Naive thymus-derived CD8-positive, alpha-beta T cell (primary cell): ENCODE measurements at places on chromosomes 5 and 9. TPM values are rescaled to one million over a fixed set of nuclear protein-coding genes. Genes with fewer than 3 reads are reported as not detected.

Gene TAF11L5
- total RNA-seq: not detected

Gene PDZD2
- 1.2 TPM for total RNA-seq

Gene C9orf50
- total RNA-seq: not detected

Gene TLE4
- total RNA-seq: 101 TPM

Gene CCL28
- 25.7 TPM for total RNA-seq

Gene SCGB3A1
- 40.1 TPM for total RNA-seq

Gene SPINK7
- not detected for total RNA-seq

Gene PSAT1
- total RNA-seq: 29.3 TPM

Gene CFAP157
- 0.99 TPM for total RNA-seq

Gene PNPLA7
- total RNA-seq: 15.7 TPM

Gene WNK2
- total RNA-seq: not detected

Gene ST6GALNAC4
- 47.5 TPM for total RNA-seq

Gene CCNB1
- total RNA-seq: 3.0 TPM

Gene EGR1
- 2.2 TPM for total RNA-seq

Gene ANKRD55
- not detected for total RNA-seq

Gene AQP7
- not detected for total RNA-seq

Gene ANXA2R
- 72.7 TPM for total RNA-seq

Gene NFX1
- 70.5 TPM for total RNA-seq

Gene SCGB3A2
- total RNA-seq: not detected

Gene KCNMB1
- total RNA-seq: not detected

Gene SLC46A2
- total RNA-seq: not detected

Gene SLC2A6
- 8.4 TPM for total RNA-seq

Gene INVS
- 20.1 TPM for total RNA-seq

Gene GRXCR2
- not detected for total RNA-seq

Gene CARTPT
- not detected for total RNA-seq

Gene OGN
- total RNA-seq: not detected

Gene KCNT1
- not detected for total RNA-seq

Gene SELENOP
- total RNA-seq: 3.9 TPM

Gene TMOD1
- 0.96 TPM for total RNA-seq

Gene NFIB
- not detected for total RNA-seq

Gene FOXD4L6
- not detected for total RNA-seq

Gene PCSK1
- not detected for total RNA-seq

Gene ACER2
- 4.5 TPM for total RNA-seq

Gene ROR2
- not detected for total RNA-seq

Gene IGIP
- total RNA-seq: 12.9 TPM

Gene PCDHGC3
- total RNA-seq: not detected

Gene GTF2H2C
- 52.8 TPM for total RNA-seq

Gene NR2F1
- not detected for total RNA-seq

Gene CCDC112
- total RNA-seq: 7.5 TPM

Gene ZNF658
- 9.0 TPM for total RNA-seq

Gene HEMGN
- 3.4 TPM for total RNA-seq

Gene IRX1
- total RNA-seq: not detected

Gene DOCK8
- 195 TPM for total RNA-seq

Gene FOXD4L3
- total RNA-seq: 0.25 TPM

Gene C9orf43
- 1.1 TPM for total RNA-seq

Gene NAA35
- total RNA-seq: 29.5 TPM

Gene PIP5KL1
- 2.0 TPM for total RNA-seq

Gene ANKRD31
- 2.7 TPM for total RNA-seq

Gene SNX2
- total RNA-seq: 72.2 TPM

Gene FOXD1
- total RNA-seq: not detected

Gene ORM2
- not detected for total RNA-seq

Gene CERCAM
- 1.7 TPM for total RNA-seq

Gene NRG2
- 0.26 TPM for total RNA-seq
